Placental pericyte (primary cell): ENCODE measurements at places on chromosomes 4 and X. TPM values are rescaled to one million over a fixed set of nuclear protein-coding genes. Genes with fewer than 3 reads are reported as not detected.

MAGED4B gene
- total RNA-seq, result 29.3 and 34.9 TPM in 2 replicates

RELL1 gene
- total RNA-seq, result 95.9 and 143 TPM in 2 replicates

LRCH2 gene
- total RNA-seq, result 7.4 and 13.1 TPM in 2 replicates

TLR2 gene
- 0.22 and 0.29 TPM in 2 replicates for total RNA-seq

SFRP2 gene
- 1.4 TPM in 1 of 2 replicates, not detected in the other for total RNA-seq

NPY2R gene
- not detected in 2 replicates for total RNA-seq

EREG gene
- 1.3 and 20.9 TPM in 2 replicates for total RNA-seq
